ENCODE measurements at places on chromosomes 1 and 21.

DNA sequence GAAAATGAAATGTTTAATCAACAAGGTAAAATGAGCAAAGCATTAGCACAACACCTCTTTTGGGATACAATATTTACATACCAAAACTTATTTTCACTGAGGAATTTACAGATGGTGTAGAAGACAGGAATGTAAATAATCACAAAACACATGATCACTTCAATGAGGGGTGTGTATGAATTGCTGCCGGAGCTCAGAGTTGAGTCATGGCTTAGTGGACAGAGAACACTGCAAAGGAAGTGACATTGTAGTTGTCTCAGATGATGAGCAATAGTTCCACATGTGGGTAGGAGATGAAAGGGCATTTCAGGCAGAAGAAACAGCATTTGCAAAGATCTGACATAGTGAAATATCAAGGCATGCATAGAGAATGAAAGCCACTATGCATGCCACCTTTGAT, 5.6 kb upstream of the KPRP start:
- no peak for DNase-seq

DNA sequence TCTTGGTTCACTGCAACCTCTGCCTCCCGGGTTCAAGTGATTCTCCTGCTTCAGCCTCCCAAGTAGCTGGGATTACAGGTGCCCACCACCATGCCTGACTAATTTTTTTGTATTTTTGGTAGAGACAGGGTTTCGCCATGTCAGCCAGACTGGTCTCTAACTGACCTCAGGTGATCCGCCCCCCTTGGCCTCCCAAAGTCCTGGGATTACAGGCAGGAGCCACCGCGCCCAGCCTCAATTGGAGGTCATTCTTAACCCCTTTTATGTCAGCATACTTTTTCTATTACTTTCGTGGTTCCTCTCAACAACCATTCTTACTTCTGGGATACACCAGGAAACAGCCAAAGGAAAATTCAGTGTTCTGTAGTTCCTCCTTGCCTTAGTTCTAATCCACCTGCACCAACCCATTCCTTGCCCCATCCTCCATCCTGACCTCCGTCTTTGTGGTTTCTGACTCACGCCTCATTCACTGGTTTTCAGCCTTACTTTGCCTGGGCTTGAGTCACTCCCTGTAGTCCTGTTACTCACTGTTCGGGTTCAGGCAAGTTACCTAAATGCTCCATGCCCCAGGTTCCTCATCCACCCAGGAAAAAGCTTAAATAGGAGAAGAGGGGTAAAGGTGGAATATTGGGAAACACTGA, 12.9 kb upstream of the BCL10 start:
- DNase-seq = no peak

DNA sequence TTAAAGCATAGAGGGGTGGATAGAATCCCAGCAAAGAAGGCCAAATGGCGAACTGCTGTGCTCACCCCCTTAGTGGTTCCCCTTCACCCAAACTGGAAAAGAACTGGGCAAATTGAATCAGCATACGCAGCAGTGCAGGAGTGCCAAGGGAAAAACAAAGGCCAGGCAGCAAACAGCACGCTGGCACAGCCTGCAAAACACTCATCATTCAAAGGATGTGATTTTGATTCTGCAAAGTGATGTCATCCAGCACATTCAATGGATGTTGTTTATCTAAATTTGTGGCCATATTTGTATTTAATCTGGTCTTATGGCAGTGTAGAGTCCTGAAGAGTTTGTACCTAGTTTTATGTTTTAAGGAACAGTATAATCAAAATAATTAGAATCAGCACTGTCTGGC, 71.8 kb upstream of the ECE1 start:
- DNase-seq = no peak

DNA sequence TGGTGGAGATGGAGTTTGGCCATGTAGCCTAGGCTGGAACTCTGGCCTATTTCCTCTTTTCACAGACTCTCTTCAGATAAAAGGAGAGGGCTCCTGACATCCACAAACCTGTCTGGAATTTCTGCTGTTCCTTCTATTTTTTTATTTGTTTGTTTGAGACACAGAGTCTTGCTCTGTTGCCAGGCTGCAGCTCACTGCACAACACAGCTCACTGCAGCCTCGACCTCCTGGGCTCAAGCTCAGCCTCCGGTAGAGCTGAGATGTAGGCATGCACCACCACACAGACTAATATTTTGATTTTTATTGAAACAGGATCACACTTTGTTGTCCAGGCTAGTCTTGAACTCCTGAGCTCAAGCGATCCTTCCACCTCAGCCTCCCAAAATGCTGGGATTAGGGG, 230.9 kb downstream of the TM2D1 start:
- no peak for DNase-seq

DNA sequence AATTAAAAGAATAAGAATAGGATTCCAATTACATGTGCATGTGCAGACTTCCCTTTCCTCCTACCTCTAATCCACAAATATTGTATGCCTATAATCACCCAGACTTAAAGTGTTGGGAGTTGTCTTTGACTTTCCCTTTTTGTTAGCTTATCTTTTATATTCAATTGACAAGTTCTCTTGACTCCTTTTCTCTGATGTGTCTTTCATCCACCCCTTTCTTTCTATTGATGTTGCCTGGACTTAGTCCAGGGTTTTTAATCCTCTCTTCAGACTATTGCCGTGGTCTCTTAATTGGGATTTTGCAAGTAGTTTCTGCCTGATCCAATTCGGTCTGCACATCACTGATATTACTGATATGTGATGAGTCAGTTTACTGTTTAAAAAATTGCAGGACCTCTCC, 170.9 kb downstream of the LHX8 start:
- DNase-seq = no peak

- DNase-seq = no peak
These were observed 175.4 kb downstream of the LRRC7 start for GRCh38 chr1:69743146-69743545.

- DNase-seq = no peak
These were observed 97.3 kb downstream of the SPSB1 start for GRCh38 chr1:9389968-9390367.

DNA sequence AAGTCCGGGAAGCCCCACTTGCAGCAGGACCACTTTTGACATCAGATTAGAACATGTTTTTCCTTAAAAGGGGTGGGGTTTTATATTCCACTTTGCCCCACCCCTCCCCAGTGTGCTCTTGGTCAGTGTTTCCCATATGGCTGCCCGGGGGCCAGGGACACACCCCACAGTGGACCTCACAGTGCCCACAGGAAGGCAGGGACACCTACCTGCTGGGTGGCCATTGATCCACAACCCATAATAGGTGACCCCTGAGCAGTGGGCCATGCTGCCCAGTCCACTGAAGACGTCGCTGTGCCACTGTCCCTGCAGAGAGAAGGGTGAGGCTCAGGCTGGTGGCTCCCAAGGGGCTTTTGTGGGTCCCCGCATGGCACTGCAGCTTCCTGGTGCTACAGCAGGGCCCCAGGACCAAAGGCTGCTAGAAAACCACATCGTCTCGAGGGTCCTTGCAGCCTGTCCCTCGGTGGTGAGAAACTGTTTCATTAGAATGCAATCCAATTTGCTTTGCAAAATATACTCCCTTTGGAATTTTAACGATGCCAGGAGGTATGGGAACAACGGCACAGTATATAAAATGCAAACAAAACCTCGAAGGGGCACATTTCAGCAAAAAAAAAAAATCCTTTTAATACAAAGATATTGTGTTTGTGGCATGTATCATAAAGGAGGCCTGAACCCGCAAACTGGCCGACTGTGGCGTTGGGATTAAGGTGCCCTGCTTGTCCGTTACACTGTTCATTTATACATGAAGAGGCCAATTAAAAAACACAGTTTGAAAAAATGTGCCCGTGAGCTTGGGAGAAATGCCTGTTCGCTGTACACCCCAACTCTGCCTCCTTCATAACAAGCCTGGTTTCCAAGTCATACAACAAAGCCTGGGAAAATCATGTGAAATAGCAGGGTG, 16.9 kb downstream of the MORN1 start:
- DNase-seq = no peak
